ENCODE measurements at places on chromosomes 3 and 15.
A peak's percentile ranks its signal among the peaks of the same experiment; 100 is the strongest.

DNA sequence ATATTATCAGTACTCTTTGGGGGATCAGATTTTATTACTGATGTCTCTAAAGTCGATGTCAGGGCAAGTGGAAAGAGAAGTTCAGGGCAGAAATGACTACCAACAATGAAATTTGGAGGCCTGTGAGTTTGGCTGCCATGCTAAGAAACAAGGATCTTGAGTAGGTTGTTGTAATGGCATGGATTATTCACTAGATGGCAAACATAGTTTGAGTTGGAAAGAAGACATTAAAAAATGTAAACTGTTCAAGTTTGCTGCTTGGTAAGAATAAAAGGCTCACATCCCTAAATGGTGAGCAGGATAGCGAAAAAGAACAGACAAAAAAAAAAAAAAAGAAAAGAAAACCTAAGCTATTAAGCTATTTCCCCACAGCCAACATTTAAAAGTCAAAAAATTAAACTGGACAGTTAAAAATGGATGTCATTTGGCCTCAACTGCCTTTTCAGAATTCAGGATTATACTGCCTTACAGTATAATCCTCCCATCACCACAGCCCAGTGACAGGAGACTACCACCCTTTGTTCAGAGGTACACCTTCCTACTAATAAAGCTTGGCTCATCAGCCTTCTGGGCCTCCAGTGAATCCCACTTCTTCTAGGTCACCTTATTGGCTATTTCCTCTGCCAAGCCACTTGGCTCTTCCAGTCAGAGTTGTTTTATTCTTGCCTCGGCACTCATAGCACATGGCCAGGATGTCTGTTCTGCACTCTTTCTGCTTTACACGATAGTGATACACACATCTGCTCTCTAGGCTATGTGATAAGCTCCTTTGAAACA, 163.7 kb downstream of the PLD1 start:
- peak; percentile 43 for DNase-seq

DNA sequence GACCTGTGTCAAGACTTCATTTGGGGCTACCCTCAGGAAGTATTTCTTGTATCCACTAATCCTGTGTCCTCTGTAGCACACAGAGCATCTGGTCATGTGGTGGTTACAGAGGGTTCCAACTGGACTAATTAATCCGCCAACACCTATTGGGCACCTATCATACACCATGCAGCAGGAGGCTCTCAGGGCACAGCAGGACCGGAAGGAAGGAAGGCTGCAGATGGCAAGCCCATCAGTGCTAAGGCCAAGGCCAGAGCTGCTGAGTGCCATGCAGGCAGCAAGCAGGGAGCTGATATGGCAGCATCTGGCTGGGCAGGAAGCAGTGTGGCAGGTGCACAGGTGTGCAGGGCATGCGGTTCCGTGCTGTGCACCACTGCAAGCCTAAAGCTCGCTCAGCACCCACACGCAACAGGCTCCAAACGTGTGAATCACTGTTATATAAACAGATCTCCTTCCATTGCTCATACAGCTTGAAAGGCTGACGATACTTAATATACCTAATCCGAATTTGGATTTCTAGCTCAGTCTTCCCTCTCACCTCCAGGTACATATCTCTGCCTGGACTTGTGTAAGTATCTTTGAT, 64.4 kb upstream of the SNRPA1 start:
- peak; percentile 30 for DNase-seq

DNA sequence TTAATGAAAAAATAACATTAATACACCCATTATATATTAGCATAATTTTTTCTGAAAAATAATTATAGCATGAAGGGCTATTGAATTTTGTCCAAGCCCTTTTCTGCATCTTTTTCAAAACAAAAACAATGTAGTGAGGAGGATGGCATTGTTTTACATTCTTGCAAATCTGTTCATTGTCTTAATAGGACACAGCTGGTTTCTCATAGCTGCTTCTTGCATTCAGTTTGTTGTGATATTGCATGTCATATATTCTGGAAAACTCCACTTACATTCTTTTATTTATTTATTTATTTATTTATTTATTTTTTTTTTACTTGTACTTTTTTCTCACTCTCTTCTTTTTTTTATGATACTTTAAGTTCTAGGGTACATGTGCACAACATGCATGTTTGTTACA, 107.4 kb downstream of the NR1D2 start:
- no peak for DNase-seq

GRCh38 chr3:123046262-123047061, 18.9 kb upstream of the SEMA5B start:
- no peak for DNase-seq

- DNase-seq: no peak
These were observed 61.2 kb upstream of the TNFAIP8L3 start for GRCh38 chr15:51155891-51156290.

- DNase-seq: no peak
These were observed 290.5 kb downstream of the RPLP1 start for GRCh38 chr15:69743091-69743490.

DNA sequence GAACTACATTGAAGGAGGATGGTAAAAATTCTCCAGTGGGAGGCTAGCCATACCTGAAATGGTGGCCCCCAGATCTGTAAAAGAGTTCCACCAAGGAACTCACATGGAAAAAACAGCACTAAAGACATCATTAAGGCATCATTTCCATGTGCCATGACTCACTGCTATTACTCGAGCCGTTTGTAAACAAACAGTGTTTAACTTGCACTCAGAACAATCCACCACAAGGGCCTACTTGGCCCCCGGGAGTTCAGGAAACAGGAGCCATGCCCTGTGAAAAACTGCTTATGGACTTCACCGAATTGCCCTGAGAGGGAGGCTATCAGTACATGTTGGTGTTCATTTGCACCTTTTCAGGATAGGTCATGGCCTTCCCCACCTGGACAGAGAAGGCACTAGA, 18.2 kb downstream of the CCR4 start:
- no peak for DNase-seq

GRCh38 chr15:54660356-54660755, 536.4 kb downstream of the RSL24D1 start:
- no peak for DNase-seq

DNA sequence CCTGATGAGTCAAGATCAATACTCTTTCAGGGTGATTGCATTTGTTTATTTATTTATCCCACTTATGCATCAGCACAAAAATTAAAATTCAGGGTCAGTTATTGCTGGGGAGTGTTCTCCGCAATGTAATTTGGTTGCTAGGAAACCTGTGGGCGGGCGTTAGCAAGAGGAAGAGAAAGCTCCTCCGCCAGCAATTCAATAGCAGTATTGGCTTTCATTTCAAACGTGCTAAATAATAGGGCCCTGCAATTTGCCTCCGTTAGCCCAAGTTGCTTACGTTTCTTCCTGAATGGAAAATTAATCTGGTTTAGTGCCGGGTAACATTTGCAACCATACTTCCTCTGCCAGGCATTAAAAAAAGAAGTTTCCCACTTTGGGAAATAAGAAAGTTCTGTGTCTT, 35.5 kb upstream of the PLCL2 start:
- DNase-seq: no peak

DNA sequence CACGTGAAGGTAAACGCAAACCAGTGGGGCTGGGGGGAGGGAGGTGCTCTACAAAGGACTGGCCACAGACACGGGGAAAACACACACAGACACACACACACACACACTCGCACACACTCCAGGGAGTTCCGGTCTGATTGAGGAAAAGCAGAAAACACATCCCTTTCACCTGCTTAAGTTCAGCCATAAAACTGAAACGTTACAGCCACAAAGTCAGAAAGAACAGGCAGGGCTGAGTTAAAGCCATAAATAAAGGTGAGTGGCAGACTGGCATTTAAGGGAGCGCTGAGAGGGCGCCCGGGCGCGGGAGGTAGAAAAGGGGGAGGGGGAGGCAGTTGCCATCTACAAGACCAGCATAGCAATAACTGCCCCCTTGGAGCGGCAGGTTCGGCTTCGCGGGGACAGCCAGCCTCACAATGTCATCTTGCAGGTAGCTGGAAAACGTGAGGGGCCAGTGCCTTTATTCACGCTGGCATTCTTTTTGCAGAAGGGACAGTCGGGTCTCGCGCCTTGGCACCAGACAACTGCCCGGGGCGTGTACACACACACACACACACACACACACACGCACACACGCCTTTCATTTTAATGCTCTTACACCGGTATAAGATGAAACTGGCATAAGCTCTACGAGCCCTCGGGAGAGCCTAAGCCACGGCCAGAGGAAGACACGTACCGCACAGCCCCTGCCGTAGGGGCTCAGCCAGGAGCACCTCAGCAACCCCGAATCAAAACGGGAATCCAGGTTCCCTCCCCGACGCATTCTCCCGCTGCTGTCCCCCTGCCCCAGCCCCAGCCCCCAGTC, 866 bp downstream of the TNIK start:
- DNase-seq: no peak

DNA sequence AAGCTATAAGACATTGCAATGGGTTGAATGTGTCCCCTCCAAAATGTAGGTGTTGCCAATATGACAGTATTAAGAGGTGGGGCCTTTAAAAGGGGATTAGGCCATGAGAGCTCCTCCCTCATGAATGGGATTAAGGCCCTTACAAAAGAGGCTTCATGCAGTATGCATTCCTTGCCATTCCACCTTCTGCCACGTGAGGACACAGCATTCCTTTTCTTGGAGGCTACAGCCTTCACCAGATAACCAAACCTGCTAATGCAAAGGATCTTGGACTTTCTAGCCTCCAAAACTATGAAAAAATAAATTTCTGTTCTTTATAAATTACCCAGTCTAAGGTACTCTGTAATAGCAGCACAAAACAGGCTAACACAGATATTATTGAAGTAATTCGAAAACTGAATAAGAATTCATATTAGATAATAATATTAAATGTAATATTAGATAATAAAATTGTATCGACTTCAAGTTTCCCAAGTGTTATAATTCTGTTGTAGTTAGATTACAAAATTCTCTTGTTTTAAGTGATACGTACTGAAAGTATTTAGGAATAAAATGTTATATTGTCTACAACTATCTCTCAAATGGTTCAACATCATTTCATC, 29.4 kb upstream of the ATP8B4 start:
- peak; percentile 43 for DNase-seq

GRCh38 chr3:178960918-178961317, 110.7 kb downstream of the ZMAT3 start:
- DNase-seq: no peak

GRCh38 chr3:37290551-37290950, 116.2 kb upstream of the LRRFIP2 start:
- DNase-seq: no peak

DNA sequence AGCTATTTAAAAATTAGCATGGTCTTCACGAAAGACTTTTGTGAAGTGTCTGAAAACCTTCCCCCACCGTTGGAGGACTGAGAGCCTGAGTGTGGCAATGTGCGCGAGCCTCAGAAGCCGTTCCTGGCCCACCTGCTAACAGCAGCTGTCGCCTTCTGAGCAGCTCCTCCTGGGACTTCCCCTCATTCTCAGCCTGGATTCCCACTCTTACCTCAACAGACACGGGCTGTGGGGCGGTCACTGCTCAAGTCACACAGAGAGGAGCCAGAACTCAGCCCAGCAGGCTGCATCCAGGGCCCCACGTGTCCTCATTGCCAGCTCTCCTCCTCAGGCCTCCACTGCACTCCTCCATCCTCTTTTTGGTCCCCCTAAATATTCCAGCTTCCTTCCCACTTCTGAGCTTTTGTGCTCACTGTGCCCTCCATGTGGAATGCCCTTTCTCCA, 7.8 kb downstream of the DNASE1L3 start:
- DNase-seq: no peak

DNA sequence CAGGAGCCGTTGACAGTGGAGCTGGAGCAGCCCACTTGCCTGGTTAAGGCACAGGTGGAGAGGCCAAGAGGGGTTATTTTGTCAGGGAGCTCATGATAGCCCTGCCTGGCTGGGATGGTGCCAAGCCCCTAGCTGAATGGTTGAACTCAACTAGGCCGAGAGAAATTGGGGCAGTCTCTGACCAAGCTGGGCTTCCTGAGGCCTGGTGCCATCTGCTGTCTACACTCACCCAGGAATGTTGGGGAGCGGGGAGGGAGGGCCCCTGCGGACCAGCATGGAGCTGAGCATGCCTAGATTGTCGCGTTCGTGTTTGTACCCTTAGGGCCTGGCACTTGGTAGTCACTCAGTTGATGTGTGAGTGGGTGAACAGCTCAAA, 1.2 kb downstream of the BRPF1 start:
- no peak for DNase-seq

DNA sequence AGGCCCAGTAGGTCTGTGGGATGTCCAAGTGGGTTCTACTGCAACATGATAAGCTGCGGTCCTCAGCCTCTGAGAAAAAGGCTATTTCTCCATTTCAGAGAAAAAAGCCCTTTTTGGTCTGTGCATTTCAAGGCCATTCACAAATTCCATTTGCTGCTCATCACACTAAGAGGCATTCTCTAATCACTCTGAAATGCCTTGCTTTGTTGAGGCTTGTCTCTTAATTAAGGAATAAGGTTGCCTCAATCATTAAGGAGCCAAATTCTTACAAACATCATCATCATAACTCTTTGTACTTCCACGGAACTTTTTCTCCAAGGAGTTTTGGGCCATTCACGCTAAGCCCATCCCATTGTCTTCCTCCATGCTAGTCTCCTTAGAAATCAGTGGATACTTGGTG, 74.4 kb downstream of the BOC start:
- no peak for DNase-seq

DNA sequence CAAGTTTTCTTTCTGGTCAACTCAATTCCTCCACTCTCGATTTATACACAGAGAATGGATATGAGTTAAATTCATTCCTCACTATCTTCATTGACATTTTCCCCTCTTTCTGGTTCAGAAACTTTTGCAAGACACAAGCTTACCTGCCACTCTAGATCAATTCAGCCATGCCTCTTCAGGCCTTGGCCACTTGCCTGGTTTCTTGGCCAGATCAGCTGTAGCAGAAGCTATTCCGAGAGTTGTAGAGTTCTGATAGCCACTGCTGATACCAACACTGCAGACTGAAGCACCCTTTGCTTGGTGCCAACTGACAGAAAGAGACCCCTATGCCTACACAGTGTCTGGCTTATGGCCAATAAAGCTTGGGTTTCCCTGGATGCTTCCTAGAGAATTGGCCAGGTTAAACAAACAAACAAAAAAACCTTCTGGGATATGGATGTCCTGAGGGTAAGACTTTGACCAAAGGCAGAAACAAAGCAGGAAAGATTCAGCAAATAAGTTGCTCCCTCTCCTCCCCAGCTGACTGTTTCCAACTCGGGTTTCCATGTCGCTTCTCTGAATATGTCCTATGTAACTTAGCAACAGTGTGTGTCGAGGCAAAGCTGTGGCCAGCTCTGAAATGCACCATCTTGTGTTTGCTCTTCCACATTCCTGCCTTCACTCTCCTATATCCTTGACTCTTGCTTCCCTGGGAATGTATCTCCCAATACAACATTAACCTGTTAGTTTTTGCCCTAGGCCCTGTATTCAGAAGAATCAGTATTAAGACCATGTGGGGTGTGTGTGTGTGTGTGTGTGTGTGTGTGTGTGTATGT, 521.6 kb downstream of the EPHA3 start:
- no peak for DNase-seq

- no peak for DNase-seq
These were observed 2.7 kb upstream of the WNT5A start for GRCh38 chr3:55489798-55490132.
